ENCODE measurements at places on chromosomes 3 and 15.

- DNase-seq: no peak
These were observed 92.3 kb downstream of the SMAD3 start for GRCh38 chr15:67157521-67158252.

DNA sequence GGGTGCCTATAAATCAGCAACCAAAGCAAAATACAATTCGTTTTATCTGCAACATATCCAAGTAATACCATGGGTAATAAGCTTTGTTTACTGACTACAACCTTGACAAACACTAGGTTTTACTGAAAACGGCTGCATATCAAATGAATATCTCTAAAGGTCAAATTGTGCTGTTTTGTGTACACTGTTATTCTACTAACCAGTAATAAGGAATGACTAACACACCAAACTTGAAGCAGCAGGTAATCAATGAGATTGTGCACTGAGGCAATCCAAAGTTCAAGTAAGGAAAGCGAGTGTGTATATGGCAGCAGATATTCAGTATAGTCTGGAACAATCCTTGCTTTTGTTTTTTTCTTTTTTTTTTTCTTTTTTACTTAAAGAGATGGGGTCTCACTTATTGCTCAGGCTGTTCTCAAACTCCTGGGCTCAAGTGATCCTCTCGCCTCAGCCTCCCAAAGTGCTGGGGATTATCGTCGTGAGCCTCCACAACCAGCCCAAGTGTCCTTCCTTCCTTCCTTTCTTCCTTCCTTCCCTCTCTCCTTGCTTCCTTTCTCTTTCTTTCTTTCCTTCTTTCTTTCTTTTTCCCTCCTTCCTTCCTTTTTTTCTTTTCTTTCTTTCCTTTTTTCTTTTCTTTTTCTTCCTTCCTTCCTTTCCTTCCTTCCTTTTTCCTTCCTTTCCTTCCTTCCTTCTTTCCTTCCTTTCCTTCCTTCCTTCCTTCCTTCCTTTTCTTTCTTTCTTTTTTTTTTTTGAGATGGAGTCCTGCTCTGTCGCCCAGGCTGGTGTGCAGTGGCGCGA is 34.9 kb downstream of the AP3S2 start:
- DNase-seq: no peak

- no peak for DNase-seq
These were observed 127.0 kb downstream of the LIPC start for GRCh38 chr15:58558777-58559176.

DNA sequence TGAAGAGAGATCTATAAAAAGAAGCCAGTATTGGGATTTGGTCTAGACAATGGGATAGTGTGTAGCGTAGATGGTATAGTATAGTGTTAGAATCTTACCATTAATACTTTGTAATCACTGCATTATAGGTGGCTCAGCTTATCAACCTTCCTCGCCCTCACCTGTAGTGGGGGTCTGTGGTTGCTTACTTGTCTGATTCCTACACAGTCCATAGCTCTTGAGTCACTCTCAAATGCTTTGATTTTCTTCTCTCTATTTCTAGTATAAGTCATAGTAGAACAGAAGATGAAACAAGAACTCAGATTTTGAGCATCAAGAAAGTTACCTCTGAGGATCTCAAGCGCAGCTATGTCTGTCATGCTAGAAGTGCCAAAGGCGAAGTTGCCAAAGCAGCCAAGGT is 115.2 kb downstream of the IL1RAP start:
- DNase-seq: no peak

DNA sequence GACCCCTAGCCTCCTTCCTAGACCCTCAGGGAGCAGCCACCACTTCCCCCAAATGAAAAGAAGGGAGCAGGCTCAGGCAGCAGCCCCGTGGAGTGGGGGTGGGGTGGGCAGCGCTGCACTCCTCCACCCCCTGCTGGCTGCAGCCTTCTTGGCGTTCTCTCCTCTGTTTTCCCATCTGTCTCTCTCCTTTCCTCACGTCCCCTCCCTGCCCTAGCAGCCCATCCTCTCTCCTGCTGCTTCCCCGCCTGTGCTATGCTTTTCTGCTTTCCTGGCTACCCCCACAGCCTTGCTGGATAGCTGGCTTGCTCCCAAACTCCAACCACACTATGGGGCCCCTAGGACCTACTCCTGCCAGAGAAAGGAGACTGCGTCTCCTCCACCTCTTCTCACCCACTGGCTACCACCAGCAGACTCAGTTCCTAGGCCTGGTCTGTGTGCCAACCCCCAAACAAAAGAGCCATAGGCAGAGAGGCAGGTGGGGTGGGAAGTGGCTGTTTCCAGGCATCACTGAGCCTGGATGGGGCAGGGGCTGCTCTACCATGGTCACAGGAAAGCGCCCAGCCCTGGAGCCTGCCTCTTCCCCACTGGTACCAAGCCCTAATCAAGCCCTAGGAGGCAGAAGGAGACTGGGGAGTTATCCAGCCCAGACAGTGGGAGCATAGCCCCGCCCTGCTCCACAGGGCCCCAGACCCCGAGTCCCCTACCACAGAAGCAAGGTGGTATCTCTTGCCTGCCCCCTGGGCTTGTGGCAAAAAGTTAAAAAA is 3.4 kb upstream of the DISP2 start:
- DNase-seq: no peak

- no peak for DNase-seq
These were observed 537.8 kb downstream of the OTOL1 start for GRCh38 chr3:162034368-162034767.

DNA sequence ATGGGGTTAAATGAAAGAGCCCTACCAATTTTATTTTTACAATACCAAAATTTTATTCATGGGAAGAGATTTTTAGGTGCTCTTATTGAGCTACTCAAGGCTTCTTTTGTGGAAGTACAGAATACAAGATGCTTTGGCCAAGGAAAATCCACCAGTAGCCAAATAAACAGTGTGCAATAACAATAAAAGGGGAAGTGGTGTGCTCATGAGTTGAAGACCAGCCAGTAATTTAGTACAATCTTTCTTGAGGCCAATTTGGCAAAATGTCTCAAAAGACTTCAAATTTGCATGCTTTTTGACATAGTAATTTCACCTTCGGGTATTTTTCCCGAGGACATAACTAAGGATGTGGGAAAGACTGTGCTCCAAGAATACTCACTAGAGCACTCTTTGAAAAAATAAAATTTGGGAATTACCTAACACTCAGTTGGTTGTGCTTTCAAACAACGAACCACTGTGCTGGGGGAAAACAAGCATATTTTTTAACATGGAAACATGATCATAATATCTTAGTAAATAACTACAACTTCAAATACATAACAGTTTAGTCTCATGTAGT is 294.0 kb downstream of the DIPK2A start:
- DNase-seq: no peak

DNA sequence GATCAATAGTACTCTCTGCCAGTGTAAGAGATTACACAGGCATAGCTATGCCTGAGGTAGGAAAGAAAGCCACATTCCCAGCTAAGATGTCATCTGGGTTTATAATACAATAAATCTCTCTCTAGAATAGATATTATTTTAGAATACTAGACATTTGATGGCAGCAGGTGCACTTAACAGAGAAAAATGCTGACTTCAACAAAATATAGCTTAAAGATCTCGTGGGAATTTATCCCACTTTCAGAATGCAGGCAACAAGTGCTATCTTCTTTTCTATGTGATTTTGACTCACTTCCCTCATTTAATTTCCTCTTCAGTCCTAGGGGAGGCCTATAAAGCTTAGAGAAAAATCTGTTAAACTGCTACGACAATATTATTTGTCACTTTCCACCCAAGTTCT is 60.9 kb upstream of the FSIP1 start:
- DNase-seq: no peak

- DNase-seq: no peak
These were observed 15.1 kb upstream of the RFTN1 start for GRCh38 chr3:16528581-16528993.

- no peak for DNase-seq
These were observed 48.6 kb downstream of the CMSS1 start for GRCh38 chr3:99866261-99866761.

GRCh38 chr15:77607111-77607893 is 25.4 kb downstream of the LINGO1 start:
- DNase-seq: no peak

GRCh38 chr3:174884776-174885568 is 25.8 kb downstream of the NAALADL2 start:
- no peak for DNase-seq

DNA sequence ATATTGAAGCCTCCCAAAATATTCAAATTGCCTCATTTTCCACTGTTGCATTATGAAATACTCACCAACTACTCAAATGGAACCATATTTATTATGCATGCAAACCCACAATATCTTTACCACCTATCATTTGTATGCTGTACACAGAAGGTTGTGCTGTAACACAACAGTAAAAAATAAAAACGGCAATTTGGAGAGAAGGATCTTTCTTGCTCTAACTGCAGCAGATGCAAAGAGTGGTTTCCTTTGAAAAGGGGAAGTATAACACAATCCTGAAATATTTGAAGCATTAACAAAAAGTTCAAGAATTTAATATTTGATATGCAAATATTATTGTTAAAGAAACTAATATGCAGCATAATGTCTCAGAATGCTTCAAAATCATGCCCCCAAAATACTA is 244.5 kb upstream of the SUCLG2 start:
- no peak for DNase-seq

- no peak for DNase-seq
These were observed 7.2 kb downstream of the KLHL6 start for GRCh38 chr3:183548262-183548769.

GRCh38 chr15:52682781-52683180 is 3.6 kb upstream of the ATOSA start:
- DNase-seq: no peak

- DNase-seq: no peak
These were observed 225.6 kb downstream of the TIGIT start for GRCh38 chr3:114519415-114519814.

- no peak for DNase-seq
These were observed 114.3 kb downstream of the NEK10 start for GRCh38 chr3:27254896-27255295.

DNA sequence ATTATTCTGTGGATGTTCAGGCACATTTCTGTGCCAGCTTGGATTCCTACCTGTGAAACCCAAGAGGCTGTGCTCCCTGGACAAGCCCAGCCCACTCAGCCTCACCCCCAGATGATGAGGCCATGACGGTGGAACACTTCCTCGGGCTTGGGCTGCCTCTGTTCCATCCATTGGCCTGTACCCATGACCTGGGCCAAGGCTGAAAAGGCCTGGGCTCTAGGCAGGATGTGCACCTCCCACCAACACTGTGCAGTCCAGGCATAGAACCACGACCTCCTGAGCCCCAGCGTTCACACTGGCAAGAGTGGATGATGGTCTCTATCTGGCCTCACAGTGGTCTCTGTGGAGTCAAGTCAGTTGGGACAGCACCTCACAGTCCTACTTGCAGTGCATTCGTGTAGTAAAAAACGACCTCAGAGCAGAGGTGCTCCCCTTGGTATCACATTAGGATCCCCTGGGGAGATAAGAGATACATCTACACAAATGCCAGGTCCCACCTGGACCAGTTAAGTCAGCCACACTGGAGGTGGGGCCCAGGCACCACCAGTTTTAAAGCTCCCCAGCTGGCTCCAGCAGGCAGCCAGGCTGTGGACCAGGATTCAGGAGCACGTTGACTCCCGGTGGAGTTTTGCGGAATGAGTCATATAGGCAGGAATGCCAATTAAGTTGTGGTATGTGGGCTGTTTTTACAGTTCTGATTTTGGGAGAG is 39.0 kb upstream of the IGF1R start:
- no peak for DNase-seq

DNA sequence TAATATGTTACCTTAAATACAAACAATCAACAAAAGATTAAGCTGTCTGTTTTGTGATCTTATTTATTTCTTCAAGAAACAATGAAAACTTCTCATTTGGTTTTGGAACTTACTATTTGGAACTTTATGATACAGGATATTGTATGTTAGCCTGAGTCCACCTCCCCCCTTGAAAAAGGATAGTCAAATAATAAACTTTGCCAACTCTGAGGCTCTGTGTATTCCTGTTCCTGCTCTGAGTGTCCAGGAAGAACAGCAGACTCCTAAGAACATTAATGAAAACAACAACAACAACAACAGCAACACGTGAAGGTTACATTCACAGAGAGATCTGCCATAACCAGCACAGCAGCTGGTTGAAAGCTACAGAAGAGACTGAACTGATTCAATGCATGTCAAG is 108.1 kb upstream of the AADACL2 start:
- DNase-seq: no peak

DNA sequence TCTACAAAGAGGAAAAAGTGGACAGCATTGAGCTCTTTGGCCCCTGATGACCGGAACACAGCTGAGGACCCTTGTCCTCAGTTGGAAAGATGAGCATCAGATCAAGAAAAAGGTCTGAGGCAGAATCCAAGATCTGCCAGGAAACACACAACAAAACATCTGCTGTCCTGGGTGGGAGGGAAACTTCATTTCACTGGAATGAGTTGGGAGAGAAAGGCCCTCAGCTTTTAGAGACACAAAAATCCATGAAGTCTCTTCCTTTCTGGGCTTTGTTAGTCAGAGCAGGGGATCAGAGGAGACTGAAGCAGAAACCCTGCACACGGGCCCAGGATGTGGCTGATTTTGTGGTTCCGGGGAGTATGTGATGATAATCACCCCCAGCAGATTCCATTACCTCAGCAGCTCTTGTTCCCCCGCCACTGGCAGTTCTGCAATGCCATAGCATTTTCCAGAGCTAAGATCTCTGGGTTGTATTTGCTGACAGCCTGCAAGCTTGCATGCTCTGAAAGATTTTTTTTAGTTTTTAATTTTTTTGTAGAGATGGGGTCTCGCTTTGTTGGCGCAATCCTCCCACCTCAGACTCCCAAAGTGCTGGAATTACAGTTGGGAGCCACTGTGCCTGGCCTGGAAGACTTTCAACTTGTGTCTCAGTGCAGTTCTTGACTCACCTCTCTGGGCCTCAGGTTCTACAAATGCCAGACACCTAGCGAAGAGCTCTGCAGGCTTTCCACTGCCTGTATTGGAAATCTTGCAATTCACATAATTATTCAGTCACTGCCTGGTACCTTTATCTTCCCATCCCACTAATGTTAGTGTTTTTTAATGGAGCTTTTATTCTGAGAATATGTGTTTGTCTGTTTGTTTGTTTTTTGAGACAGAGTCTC is 5.8 kb upstream of the TATDN2 start:
- peak; percentile 57 for DNase-seq

- no peak for DNase-seq
These were observed 34.2 kb downstream of the LIMD1 start for GRCh38 chr3:45628746-45629145.

- DNase-seq: no peak
These were observed 31.9 kb upstream of the ACVR2B start for GRCh38 chr3:38421679-38422336.

DNA sequence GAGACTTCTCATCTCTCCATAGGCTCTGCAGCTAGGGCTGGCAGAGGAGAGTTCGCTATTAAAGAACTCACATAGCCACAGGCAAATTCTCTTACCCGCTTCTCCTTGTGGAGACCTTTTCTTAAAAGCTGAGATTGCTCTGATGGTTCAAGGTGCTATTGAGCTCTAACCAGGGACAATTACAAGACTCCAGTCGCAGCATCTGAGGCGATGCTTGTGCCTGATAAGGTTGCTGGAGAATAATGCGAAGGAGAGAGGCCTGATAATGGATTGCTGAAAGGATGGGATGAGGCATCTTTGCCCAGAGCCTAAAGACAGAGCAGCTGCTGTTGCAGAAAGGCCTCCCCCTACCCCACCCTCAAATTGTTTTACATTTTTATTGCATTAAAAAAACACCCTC is 244.5 kb upstream of the SOX14 start:
- no peak for DNase-seq

- DNase-seq: no peak
These were observed 505.8 kb downstream of the EPHA3 start for GRCh38 chr3:89613241-89613640.

GRCh38 chr15:88043396-88043795 is 213.1 kb downstream of the NTRK3 start:
- DNase-seq: no peak

- no peak for DNase-seq
These were observed 1.3 kb downstream of the MYRIP start for GRCh38 chr3:39810647-39811161.

Measured in stimulated activated CD8-positive, alpha-beta memory T cell treated with anti-CD3 and anti-CD28 coated beads, Interleukin-12 subunit alpha, Interleukin-12 subunit beta, amount 100 ng/mL, for 4 hours (primary cell).